Activated CD4-positive, alpha-beta T cell treated with anti-CD3 and anti-CD28 coated beads, Interleukin-2, amount 50 U/mL, for 4 hours (primary cell): ENCODE measurements at places on chromosomes 7 and 10.
A peak's percentile ranks its signal among the peaks of the same experiment; 100 is the strongest.

DNA sequence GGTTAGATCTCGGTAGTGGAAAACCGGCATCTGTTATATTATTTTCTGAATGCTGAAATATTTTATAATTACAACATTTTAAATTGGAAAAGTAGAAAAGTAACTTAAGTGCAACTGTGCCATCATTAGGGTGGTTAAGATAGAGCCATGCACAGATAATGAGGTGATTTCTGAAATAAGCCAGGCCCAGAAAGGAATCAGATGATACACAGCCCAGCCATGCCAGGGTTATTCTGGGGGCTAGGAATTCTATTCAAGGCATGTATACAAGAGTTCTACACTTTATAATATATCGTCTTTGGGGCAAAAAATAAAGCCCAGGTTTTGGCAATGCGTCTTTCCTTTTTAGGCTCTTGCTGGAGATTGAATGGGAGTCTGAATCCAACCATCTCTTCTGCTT, 128.7 kb downstream of the ITGB8 start:
- DNase-seq, result no peak

- no peak for DNase-seq
These were observed 213.1 kb downstream of the CHRM2 start for GRCh38 chr7:137081321-137082093.

GRCh38 chr10:35495521-35496119, 109.5 kb upstream of the GJD4 start:
- no peak for DNase-seq

GRCh38 chr7:159032753-159033472, 111.8 kb downstream of the VIPR2 start:
- no peak for DNase-seq

DNA sequence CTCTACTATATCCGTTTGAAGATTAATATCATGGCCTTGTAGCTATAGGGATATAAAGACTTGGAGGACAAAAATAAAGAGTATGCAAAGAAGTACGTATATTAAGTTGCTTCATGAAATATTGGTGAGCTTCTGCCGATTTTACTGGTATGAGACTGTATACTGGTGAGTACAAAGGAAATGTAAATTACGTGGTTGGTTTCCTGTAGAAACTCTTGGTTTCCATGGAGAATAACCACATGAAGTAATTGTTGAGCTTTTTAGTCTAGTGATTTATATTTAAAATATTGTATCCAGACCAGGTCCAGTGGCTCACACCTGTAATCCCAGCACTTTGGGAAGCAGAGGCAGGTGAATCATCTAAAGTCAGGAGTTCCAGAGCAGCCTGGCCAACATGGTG, 32.2 kb upstream of the GLI3 start:
- DNase-seq, result no peak

GRCh38 chr7:157339777-157340677, 3.2 kb downstream of the DNAJB6 start:
- peak; percentile 64 for DNase-seq

DNA sequence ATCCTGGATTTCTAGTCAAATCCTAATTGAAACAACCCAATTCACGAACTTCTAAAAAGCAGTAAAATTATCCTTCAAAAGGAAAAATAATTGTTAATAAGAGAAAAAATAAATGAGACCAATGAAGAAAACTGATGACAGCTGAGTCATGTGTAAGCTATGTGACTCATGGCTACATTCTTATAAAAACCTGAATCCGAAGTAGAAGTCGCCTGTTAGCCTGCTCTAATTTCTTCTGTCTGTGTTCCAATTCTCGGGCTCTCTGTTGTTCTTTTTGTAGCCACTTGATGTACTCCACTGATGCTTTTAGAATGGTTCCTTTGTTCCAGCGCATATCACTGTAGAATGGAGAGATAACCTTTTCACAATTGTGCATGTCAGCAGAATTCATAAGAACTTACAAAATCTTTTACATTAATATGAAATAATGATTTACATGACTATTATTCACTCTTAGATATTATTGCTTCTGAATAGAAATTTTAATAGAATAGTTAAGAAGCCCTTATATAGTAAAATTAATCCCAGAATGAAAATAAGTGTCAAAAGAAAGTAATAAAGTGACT, 88.8 kb downstream of the TFEC start:
- DNase-seq, result no peak

DNA sequence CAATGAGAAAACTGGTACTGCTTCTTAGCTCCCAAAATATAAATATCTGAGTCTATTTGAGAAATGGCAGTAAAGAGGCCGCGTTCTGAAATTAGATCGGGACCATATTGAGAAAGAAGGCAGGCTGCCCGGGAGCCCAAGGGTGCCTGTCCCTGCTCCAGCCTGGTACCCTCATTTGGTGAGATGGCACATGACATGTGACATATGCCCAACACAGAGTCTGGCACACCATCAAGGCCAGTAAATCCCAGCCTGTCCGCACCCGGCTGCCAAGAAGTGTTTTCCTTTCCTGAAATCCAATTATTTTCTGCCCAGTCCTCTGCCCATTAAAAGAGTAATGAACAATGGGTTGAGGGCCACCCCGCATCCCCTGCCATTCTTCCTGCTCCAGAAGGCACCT, 66.4 kb downstream of the CDH23 start:
- DNase-seq, result no peak

GRCh38 chr7:3795781-3796180, 494.7 kb downstream of the SDK1 start:
- no peak for DNase-seq

DNA sequence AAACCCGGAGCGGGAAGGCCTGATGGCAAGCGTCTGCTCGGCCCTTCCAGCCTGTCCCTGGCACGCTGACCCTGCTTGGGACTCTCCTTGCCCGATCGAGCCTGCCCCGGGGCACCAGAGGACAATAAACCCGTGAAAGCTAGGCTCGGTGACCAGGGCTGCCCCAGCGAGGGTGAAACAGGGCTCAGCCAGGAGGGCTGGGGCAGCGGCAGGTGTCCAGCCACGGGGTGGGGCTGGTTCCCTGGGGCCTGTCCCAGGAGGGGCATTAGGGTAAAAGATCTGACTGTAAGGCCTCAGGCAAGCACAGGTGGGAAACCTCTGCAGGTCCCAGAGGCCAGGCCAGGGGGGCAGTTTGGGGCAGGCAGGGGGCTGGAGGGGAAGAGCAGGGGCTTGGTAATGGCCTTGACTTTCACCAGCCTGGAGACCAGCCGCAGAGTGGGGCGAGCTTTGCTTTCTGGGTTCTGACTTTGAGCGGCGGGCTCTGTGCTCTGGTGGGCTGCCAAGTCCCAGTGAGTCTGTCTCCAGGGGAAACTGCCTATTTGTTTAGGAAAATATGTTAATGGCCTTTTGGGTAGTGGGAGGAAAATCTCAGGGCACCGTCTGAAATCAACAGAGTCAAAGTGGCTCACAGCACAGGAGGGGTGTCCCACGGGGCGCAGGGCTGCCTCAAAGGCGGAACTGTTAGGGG, 68.2 kb upstream of the INPP5A start:
- DNase-seq, result no peak

DNA sequence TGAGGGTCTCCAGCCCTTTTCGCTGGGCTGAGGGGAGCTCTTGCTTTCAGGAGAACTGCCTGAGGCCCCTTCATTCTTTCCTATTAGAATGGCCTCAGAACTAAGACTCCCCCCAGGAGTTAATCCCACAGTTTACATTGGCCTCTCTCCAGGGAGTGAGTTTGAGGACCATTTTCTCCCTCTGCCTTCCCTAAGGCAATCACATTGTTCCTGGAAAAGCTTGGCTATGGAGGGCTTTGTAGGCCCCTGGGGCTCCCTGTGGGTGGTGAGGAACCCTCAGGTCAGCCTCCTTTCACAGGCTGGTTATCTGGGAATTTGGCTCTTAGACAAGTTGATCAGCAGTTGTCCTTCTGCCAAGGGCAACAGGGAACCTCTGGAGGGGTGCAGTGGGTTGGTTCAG, 343.7 kb downstream of the RPS24 start:
- DNase-seq, result no peak

DNA sequence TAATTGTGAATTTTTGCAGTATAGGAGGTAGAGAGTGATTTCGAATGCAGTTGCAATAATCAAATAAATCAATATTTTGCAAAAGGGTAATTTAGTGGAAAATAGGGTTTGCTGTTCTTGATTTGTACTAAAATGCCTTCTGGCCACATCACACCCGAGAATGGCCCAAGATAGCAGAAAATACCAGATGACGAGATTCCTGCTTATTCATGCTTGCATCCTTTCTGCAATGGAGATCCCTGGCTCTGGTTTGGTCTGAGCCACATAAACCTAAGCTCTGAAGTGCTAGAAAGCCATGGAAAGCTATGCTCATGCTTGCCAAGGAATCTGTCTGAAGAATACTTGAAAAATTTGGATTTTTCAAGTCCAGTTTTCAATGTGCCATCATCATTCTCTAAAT, 634.2 kb upstream of the COBL start:
- no peak for DNase-seq

- no peak for DNase-seq
These were observed 123.9 kb downstream of the ADAM12 start for GRCh38 chr10:126264102-126265018.

DNA sequence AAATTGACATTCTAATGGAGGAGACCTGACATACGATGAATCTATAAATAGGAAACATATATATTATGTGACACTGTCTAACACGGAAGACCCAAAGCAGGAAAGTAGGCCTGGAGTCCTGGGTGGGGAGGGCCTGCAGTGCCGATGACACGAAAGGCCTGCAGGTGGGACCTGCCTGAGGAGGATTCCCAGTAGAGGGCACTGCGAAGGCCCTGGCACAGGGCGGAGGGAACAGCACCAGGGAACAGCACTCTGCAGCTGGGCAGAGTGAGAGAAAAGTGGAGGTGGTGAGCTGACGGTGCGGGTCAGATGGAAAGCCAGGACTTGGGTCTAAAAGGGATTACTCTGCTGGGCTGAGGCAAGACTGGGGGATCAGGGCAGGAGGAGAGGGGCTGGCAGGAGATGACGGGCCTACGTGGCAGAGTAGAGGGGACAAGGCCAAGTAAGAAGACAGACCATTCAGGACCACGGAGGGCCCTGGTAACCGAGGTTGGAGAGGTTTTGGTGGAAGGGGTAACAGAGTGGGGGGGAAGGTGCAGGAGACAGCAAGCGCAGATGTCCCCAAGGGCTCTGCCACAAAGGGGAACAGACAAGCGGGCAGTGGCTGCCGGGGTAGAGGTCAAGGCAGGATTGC, 8.1 kb downstream of the ZNF746 start:
- DNase-seq, result no peak

DNA sequence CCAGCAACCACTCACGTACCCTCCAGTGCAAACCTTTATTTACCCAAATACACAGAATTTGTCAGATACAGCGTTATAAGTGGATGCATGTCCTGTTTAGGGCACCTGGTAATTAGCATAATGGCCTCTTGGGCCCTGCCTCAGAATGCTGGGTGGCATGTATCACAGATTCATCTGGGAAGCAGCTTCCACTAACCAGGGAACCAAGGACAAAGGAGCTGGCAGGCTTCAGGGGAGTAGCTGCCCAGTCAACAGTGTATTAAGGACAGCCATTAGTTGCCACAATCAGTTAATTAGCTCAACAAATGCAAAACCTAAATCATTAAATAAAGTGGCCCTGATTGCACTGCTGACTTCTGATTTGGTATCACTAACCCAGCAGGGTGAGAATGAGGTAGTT, 105.7 kb downstream of the RAPGEF5 start:
- DNase-seq, result no peak

DNA sequence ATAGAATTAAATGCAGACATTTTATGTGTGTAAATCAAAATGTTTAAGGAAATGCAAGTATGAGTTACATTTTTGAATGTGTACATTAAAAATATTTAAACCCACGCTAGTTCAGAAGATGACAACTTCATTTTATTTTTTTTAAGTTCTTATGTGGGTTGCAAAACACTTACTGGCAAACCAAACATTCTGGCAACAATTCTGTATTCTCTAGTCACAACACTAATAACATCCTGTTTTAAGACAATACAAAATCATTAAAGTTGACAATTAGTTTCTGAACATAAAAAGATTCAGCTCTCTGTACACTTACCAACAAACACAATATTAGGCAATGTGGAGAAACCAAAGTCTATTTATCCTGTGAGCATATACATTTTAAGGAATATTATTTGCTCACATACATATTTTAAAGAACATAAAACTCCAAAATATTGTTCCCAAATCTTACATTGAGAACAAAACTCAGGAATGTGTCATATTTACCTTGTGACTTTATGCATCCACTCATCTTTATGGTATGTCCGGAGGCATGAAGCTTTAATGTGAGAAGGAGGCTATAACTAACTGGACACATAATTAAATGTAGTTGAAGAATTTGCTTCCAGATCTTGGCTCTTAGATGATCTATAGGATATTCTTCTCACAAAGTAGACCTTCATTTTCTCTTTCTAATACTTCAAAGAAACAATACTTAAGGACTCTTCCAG, 134.7 kb downstream of the DGKB start:
- no peak for DNase-seq

GRCh38 chr10:62243647-62243997, 25.0 kb downstream of the RTKN2 start:
- DNase-seq, result no peak

DNA sequence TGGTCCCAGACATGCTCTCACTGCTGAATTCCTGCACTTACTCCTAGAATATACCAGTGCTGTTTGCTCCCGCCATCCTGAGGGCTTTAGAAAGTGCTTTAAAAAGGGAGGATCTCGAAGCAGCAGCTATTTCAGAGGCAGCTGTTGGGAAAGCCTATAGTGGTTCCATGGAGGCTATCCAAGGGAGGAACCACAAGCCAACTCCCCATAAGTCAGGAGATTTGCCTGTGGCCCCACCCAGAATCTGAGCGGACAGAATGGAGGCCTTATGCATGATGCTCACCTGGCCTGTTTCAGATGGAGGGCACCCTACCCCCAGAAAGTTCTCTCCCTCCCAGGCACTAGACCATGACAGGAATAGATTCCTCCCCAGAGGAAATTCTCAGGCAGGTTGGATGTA, 2.3 kb upstream of the KCNIP2 start:
- no peak for DNase-seq

DNA sequence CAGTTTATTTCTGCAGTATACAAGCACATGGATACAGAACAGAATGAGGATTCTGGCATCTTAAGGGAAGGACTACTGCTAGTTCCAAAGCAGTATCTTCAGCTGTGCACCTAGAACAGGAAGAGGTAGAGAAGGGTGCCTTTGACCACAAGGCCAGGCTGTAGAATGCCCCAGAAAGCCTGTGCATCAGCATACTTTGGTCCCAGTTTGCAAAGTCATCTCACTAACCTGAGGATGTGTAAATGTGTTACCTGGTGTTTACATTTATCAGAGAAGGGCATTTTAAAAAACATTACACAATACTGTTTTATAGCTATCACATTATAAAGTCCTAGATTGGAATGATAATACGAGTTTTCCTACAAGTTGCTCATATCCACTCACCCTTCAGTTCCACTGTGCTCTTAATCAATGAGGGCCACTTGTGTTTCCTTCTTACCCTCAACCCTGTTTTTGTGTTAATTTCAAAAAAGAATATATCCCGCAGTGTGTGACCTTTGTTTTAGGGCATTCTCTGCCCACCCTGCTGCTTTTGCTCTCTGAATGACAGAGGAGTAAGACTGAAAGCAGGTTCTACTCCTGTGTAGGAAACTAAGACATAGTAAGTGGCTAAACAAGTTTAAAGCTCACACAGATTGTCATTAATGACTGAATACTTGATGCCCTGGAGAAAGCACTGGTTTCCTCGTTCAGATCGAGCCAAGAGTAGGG, 3.4 kb downstream of the SLC35G1 start:
- DNase-seq, result no peak
